Inflammatory macrophage treated with lipopolysaccharide for 1 hour (primary cell): ENCODE measurements at places on chromosomes 7 and 10.
A peak's percentile ranks its signal among the peaks of the same experiment; 100 is the strongest.

- DNase-seq = no peak
Observed at GRCh38 chr7:100211342-100211780, 8.4 kb upstream of the PVRIG start.

DNA sequence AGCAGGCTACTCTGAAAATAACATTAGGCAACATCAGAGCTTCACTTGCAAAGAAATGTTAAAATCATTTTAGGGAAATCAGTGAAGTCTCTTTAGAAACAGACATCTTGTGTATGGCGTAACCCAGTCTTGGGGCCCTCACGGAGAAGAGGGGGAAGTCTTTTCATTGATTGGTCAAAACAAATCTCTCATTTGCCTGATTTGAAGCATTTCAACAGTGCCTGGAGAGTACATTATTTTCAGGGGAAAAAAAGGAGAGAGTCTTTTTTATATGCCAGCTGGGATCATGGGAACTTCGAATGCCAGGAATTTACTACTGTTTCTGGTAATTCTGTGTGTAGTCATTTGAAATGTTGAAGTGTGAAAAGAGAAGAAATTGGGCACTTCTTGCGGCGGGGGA lies 471.4 kb downstream of the PLXDC2 start:
- DNase-seq = no peak

DNA sequence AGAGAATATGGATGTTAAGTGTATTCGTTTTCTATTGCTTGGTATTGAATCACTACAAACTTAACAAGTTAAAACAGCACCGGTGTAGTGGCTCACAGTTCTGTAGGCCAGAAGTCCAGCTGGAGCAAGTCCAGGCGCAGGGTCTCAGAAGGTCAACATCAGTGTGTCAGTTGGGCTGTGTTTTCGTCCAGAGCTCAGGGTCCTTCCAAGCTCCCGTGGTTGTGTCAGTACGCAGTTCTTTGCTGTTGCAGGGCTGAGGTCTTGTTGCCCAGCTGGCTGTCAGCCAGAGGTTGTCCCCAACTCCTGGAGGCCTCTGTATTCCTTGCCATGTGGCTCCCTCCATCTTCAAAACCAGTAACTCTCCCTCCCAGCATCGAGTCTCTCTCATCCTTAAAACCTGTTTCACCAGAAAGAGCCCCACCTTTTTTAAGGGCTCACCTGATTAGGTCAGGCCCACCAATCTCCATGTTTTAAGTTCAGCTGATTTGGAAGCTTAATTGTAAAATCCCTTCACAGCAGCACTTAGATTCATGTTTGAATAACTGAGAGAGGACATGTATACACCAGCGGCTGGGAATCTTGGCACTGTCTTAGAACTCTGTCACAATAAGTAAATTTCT lies 26.8 kb downstream of the ACADSB start:
- DNase-seq = no peak

DNA sequence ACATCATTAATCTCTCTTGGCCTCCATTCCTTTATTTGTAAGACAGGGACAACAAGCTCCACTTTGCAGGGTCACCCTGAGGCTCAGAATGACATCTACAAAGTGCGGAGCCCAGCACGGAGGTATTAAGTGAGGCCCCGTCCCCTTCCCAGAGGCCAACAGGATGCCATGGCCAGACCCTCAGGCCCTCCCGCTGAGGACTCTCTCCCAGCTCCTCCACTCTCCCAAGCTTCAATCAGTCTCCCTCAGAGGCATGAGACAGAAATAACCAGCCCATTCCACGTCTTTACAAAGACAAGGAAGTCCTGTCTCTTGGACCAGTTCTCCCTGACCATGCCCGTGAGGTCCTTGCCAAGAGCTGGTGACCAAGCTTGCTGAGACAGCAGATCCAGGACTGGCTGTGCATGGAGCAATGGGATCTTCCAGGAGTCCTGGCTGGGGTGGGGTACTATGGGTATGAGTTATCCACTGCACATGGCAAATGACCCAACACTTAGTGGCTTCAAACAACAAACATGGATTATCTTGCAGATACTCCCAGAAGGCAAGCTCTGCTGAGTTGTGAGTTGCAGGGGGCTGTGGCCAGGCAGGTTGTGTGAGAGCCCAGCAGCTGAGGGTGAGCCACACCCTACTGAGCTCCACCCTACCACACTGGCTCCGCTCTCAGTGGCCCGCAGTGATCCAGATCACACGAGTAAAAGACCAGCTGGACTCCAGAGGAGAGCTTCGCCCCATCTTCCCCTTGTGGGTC lies 4.3 kb upstream of the PPIF start:
- no peak for DNase-seq

- DNase-seq = no peak
Observed at GRCh38 chr10:24039897-24040296, 169.0 kb upstream of the KIAA1217 start.

- no peak for DNase-seq
Observed at GRCh38 chr7:125529249-125529648, 599.6 kb upstream of the POT1 start.

DNA sequence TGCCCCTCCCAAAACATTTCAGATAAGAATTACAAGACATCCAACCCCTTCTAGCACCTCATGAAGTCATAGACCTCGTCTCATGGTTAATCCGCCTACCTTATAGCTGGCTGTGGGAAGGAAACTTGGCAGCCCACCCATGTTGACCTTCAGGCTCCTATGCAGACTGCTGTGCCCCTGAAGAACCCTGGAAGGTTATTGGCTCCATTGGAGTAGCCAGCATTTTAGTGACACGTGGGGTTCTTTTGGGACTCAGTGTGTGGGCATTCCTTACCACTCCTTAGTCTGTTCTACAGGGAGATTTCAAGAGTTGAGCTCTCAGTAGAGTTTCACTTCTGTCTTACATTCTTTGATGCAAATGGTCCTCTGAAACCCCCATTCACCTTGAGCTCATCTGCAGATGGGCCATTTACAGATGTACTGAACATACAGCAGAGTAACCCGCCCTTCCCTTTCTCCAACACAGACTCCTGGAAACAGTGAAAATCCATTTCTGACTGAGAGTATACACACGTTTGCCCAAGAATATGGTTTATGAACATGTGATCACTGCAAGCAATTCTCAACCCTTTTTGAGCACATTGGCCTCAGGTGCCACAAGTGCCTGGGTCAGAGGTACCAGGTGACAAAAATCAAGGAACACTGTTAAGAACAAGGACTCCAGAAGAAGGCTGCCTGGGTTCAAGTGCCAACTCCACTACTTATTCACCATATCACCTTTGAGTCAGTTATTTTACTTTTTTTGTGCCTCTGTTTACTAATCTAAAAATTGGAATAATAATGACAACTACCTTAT lies 54.0 kb upstream of the HECW1 start:
- DNase-seq = no peak

DNA sequence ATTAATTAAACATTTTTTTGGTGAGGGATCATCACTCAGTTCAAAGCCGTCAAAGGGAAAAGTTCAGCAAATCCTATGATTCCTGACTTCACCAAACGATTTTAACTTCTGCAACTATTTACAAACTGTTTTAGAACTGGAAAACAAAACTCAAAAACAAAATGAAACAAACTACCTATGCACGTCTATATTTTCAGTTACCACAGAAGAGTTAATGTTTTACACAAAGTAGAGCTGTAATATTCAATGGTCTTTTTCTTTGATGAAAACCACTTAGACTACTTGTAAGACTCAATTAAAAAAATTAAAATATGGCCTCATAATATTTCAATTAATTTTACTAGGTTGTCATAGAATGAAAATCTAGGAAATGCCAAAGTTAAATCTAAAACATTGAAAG lies 131.5 kb downstream of the ATE1 start:
- no peak for DNase-seq

GRCh38 chr7:45978731-45979211 lies 57.7 kb upstream of the IGFBP3 start:
- DNase-seq = no peak

DNA sequence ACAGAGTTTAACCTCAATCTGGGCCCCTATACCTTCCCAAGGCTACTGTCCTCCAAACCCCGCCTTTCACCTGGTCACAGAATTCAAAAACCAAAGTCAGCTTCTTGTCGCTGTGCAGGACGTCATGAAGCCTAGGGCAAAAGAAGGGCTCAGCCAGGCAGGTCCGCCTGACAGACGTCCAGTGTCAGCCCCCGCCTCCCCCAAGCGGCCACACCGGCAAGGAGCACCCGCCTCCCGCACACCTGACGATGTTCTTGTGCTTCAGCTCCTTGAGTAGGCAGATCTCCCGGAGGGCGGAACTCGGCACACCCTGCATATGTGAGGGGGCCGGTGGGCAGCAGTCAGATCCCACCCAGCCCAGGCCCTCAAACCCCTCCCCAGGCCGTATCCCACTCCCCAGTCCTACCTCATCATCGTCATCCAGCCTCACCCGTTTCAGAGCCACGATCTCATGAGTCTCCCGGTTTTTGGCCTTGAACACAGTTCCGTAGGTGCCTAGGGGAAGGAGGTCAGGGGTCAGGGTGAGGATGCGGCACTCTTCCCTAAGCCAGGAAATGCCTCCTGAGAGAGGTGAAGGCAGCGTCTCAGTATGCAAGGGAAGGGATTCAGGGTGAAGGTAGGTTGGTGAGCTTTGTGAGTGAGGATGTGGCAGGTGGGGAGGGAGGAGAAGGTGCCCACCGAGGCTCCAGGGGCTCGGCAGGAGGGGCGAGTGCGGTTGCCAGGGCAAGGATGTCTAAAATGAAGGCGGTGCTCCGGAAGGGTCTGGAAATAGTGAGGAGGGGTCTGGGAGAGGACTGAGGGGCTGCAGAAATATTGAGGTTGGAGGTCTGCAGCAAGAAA lies 811 bp downstream of the CDK5 start:
- DNase-seq = no peak

DNA sequence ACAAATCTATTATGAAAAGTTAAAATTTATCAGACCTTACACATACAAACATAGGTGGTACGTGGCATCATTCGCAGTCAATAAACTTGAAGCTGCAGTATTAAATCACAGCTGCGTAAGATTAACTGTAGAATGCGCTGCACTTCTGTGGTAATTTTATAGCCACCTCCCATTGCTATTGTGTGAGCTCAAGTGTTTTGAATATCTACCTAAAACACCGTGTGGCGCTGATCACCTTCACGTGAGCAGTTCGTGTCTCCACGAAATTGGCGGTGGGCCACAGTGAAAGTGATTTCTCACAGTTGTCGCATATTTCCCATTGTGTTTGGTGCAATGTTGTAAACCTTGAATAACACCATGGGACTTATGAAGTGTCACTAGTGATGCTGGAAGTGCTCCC lies 102.8 kb downstream of the PLPP4 start:
- no peak for DNase-seq

GRCh38 chr7:129205987-129206785 lies 17.8 kb downstream of the SMO start:
- no peak for DNase-seq

DNA sequence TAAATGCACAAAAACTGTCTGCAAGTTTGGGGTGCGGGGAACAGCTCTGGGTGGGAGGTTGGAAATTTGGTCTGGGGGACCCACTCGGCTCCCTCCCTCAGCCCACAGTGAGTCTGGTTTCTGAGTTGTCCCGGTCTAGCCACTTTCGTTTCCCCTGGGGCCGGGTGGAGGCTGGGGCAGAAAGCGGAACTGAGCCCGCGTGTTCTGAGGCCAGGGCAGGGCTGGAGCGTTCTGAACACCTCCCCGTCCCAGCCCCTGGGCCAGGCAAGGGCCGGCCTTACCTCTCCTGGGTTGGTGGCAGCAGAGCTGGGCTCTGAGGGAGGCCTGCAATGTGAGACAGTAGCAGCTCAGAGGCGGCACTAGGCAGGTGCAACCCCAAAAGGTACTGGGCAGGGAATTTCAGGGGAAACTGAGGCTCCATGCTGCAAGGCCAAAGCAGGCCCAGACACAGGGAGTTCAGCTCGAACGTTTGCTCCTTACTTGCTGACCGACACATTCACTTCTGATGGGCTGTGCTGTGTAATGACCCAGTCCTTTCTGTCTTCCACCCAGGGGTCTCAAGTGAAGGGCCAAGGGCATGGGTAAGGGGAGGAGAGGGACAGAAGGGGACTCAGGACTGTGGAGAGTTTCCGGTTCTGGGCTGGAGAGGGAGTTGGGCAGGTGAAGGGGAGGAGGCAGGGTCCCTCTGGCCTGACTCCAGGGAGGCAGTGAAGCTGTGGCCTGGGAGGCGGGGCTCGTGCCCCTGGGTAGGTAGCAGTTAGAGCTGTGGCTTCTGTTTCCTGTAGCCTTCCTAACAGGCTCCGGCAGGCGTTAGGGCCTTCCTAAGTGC lies 3.0 kb downstream of the IRF5 start:
- peak; percentile 92 for DNase-seq
